ENCODE measurements at places on chromosomes 3 and 15. TPM values are rescaled to one million over a fixed set of nuclear protein-coding genes. Genes with fewer than 3 reads are reported as not detected.

Gene SOX14
- not detected for total RNA-seq

Gene ZNF660
- total RNA-seq: not detected

Gene HTR3D
- not detected for total RNA-seq

Gene AP3S2
- total RNA-seq: 33.0 TPM

Gene PSMD2
- total RNA-seq: 794 TPM
